ENCODE measurements at places on chromosomes 2 and 18.

DNA sequence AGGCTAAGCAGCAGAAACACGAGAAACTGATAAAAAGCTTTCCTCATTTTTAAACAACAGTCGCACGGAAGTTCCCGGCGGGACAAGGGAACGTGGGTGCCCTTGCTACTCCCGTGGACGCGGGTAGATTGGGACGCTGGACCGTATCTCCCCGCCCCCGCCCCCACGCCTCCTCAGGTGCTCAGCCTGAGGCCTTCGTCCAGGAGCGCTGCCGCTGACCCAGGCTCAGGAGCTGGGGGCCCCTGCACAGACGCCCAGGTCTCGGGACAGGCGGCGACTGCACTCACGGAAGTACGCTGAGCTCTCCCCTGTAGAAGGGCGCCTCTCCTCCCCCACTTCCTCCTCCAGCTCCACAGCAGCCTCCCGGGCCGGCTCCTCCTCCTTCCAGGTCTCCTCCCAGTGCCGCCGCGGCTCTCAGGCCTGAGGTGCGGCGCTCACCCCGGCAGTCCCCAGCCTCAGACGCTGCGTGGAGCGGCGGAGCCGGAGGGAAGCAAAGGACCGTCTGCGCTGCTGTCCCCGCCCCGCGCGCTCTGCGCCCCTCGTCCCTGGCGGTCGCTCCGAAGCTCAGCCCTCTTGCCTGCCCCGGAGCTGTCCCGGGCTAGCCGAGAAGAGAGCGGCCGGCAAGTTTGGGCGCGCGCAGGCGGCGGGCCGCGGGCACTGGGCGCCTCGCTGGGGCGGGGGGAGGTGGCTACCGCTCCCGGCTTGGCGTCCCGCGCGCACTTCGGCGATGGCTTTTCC lies at the start of gene ITGAV:
Gene ITGAV (plus strand): TSS at position 445 of the 738 bp plus-strand sequence. CDS start 283 bp downstream, at position 728.
- peak; percentile 88 for DNase-seq

- DNase-seq, result peak; percentile 46
Observed at GRCh38 chr2:152036611-152037469, 62.0 kb downstream of the CACNB4 start.

DNA sequence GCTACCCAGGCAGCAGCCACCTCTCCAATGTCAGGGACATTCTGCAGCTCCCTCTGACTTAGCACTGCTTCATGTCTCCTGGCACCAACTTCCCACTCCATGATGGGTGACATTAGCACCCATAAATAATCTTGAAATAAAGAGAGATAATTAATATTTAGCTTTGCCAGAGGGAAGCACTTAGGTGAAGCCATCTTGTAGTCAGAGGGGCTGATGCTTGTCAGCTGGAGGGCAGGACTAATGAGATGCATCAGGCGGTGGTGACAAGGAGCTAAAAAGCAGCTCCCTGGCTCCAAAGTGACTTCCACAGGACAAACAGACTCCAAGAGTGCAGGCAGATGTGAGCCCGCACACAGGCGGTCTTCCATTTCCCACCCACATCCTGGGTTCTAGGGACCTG lies 153.0 kb upstream of the ID2 start:
- no peak for DNase-seq

GRCh38 chr2:139033300-139033699 lies 253.1 kb upstream of the NXPH2 start:
- no peak for DNase-seq

GRCh38 chr2:241139531-241140444 lies 9.5 kb downstream of the PASK start:
- no peak for DNase-seq

DNA sequence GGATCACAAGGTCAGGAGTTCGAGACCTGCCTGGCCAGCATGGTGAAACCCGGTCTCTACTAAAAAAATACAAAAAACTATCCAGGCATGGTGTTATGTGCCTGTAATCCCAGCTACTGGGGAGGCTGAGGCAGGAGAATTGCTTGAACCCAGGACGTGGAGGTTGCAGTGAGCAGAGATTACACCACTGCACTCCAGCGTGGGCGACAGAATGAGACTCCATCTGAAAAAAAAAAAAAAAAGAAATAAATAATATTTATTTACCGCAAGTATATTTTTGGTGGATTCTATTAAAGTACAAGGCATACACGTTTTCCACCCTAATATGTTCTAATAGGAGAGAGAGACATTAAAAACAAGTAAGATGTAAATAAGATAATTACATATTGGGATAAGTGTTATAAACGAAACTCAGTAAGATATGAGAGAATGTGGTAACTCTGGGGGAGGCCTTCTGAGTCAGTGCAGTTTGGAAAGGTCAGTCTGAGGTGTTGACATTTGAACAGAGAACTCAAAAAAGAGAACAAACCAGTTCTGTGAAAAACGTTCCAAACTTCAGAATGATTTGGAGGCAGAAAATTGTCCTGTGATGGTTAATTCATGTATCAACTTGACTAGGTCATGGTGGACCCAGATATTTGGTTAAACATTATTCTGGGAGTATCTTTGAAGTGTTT lies 8.8 kb upstream of the POLI start:
- DNase-seq, result no peak

- peak; percentile 80 for DNase-seq
Observed at GRCh38 chr18:62586151-62586774, 63.4 kb downstream of the ZCCHC2 start.

GRCh38 chr2:207397917-207398655 lies 131.7 kb upstream of the CREB1 start:
- no peak for DNase-seq

DNA sequence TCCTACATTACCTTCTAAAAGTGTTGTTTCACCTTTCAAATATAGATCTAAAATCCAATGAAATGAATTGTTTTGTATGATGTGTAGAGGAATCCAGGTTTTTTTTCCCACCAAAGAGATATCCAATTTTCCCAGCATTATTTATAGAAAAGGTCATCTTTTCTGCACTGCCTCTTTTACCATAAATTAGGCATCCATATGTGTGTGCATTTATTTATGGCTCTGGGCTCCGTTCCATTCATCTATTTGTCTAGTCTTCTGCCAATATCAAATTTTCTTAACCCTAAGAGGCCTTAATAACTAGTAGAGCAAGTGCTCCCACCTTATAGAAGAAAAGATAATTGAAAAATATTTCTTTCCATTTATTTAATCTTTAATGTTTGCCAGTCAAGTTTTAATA lies 88.3 kb downstream of the ATAD2B start:
- DNase-seq, result no peak

GRCh38 chr2:44680983-44681531 lies 260.4 kb upstream of the SIX3 start:
- DNase-seq, result no peak

- no peak for DNase-seq
Observed at GRCh38 chr2:14778015-14778414, 145.5 kb downstream of the LRATD1 start.

GRCh38 chr2:101736861-101737291 lies 39.4 kb downstream of the MAP4K4 start:
- DNase-seq, result no peak

GRCh38 chr18:10482363-10482984 lies 28.0 kb downstream of the APCDD1 start:
- DNase-seq, result no peak

- no peak for DNase-seq
Observed at GRCh38 chr2:112708968-112709367, 11.9 kb upstream of the NT5DC4 start.

- DNase-seq, result no peak
Observed at GRCh38 chr2:223054193-223054781, 2.3 kb downstream of the KCNE4 start.

DNA sequence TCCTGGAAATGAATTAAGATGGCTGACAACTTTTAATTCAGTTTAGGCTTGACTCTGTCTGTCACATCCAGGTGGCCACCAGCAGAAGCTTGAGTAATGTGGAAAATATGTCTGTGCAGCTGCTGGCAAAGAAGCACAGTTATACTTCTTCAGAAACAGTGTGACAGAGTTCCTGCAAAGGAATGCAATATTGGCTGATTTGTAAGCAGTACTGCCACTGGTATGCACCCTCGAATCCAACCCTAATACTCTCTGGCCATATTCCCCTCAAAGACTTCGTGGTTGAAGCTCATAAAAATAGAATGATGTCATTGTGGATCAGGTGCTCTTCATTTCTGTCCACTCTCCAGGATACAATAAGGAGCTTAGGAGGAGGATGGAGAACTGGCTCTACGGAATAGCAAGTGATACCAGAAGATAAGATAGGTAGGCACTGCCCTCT lies 86.2 kb downstream of the METTL8 start:
- DNase-seq, result no peak

GRCh38 chr18:77049938-77050337 lies 82.6 kb downstream of the MBP start:
- no peak for DNase-seq

GRCh38 chr2:179262077-179262660 lies 2.5 kb downstream of the SESTD1 start:
- DNase-seq, result no peak

GRCh38 chr2:23639406-23639982 lies 254.5 kb downstream of the KLHL29 start:
- no peak for DNase-seq

GRCh38 chr2:241771286-241772062 lies 5.1 kb upstream of the GAL3ST2 start:
- DNase-seq, result no peak

DNA sequence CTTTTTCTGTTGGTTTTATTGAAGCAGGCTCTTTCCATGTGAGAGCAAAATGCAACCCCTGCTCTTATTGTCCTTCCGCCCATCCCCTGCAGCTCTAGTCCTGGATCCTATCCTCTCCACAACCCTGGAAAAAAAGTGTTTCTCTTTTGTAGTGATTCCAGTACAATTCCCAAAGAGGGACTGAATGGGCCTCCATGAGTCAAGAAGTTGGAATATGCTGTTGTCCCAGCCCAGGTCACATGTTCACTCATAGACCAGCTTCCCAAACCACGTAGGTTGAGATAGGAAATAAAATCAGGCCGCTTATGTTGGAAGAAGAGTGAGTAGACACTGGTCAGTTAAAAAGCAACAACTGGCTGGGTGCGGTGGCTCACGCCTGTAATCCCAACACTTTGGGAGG lies 39.4 kb downstream of the CPO start:
- no peak for DNase-seq

DNA sequence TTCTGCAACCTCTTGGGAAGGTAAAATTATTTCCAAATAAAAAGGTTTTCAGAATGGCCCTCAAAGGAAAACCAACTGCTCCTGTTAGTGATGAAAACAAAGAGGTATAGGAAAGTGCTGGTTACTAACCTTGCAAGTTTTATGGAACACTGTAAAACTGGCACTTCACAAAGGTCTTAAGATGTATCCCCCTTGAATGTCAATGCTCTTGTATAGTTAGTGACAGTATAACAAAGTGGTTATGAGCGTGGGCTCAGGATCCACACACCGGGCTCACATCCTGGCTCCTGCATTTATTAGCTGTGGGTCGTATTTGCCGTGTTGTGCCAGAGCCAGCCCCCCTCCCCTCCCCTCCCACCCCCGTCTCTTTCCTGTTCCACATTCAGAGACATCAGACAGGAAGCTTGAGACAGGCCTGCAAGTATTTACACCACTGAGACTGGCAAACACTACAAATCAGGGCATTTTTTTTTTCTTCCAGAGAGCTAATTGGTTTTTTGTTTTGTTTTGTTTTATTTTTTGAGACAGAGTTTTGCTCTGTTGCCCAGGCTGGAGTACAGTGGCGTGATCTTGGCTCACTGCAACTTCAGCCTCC lies 9.2 kb upstream of the DNPEP start:
- no peak for DNase-seq

DNA sequence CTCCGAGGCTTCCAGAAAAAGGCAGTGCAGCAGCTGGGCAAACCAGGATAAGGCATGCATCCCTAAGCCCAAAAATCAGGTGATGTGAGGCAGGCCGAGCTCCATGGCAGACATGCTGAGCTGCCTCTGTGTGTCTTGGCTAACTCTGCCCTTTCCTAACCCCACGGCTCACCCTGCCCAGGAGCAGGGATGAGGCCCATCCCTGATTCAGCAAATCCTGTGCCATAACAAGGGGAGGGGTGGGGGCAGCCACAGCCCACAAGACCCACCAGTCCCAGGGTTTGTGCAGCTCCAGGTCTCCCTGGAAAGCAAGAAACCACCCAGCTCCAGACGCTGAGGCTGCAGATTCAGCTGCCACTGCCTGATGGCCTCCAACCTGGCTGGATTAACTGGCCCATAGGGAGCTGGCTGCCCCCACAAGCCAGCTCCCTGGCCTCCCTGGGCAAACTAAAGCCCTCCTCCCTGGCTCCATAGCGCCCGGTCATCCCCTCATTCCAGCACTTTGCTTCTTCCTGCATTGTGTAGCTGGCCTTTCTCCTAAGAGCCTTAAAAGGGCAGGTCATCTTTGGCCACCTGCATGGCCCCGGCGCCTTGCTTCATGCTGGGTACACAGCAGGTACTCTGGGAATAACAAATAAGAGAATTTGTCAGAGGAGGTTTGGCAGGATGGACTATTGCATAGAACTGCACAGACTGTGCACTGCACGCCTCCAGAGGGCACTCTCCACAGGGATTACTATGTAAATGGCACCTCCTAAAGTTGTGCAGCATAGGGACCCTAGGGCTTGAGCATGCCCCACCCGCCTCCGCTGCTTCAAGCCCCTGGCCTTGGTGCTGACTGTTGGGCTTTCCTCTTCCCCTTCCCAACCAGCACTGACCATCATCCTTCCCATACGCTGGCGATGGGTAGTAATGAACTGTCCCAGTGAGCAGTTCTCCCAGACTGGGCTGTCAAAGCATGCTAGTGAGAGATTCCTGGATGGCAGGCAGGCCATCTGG lies 10.7 kb downstream of the STEAP3 start:
- no peak for DNase-seq

Measured in activated naive CD8-positive, alpha-beta T cell treated with anti-CD3 and anti-CD28 coated beads for 36 hours (primary cell).